ENCODE measurements at places on chromosomes 12 and 14.
A peak's percentile ranks its signal among the peaks of the same experiment; 100 is the strongest.

DNA sequence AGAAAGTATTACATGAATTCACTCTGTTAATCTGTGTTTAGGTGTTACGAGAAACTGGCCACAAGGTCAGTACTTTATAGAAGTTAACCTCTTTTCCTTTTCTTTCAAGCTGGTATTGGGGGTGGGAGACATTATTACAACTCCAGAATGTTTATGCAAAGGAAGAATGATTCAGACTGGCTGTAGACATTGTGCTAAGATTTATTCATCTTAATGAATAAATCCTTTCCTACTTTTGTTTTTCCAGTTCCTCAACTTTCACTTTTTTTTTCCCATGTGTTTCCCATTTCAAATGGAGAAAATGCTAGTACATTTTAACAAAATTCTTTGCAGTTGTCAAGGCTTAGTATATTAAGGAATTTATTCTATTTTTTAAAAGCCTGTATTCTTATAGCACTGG, 1.3 kb downstream of the OTOGL start:
- no peak for DNase-seq

DNA sequence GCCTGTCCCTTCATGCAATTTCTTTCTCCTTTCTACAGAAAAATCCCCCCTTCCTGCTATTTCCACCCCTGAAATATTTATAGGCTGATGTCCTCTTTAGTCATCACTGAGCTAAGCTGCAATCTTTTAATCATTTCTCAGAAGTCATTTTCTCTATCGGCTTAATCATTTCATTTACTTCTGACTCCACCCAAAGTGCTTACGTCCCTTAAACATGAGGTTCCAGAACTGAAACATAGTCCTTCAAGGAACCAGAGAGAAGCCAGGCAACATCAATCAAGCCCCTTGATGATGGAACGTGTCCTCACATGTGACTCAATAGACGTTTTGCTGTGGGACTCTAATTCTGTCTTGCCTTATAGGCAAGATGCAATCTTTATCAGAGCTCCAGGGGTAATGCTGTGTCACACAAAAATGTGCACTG, 148.7 kb upstream of the KRR1 start:
- no peak for DNase-seq

DNA sequence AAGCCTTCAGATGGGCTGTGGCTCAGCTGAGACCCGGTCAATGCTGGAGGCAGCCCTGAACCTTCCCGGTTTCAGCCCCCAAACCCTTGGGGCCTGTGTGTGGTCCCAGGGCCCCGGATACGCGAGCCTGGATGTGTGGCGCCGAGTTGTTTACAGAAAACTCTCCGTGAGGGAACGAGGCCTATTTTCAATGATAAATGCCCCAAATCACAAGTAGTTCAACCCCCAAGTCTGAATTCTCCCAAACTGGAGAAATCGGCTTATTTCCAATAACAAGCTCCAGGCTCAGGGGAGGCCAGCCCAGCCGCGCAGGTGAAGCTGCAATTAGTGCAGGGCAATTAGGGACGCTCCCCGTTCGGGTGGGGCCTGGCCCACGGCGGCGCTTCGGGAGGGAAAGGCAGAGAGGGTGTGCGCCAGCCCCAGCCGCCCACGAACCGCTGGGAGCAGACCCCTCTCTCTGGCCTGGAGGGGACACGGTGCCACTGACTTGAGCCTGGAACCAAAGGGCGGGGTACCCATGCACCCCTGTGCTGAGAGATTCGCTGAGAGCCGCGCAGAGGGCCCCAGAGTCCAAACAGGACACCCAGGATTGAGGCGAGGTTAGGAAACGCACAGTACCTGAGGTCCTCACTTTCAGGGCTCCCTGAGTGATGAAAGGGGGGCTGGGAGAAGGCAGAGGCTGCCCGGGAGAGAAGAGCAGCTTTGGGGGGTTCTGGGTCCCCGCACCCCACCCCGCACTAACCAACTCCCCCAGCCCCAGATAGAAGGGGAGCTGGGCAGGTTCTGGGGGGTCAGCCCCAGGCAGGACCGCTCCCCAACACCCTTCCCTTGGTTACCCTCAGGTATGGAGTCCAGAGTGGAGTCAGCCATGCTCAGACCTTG, 14.2 kb upstream of the ANKRD9 start:
- DNase-seq, result no peak

GRCh38 chr14:104507443-104507842, 72.1 kb upstream of the C14orf180 start:
- no peak for DNase-seq

DNA sequence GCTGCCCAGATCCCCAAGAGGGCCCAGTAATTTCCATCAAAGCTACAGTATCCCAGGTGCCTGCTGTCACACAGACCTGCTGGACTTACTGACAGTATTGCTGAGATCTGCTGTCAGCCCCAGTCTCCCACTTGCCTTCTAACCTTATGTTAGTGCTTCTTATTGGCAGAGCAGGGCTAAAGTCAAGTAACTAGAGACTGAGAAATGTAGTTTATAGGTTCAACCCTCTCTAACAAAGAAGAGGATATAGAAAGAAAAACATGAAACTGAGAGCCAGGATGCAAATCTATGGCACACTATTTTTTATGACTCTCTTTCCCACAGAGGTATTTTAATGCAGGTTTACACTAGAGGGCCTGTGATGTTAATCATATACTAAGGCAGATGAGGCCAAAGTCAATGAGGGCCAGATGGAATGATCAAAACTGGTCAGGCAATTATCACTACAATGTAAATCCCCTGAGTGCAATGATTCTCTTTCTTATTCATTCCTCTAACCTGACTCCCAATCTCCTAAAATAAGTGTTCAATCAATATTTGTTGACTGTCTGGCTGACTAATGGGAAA, 781.9 kb downstream of the VRK1 start:
- no peak for DNase-seq

GRCh38 chr12:104604995-104605675, 148.4 kb downstream of the CHST11 start:
- DNase-seq, result no peak

GRCh38 chr12:83630526-83630925, 943.8 kb downstream of the TMTC2 start:
- no peak for DNase-seq

GRCh38 chr14:51504669-51505068, 147.0 kb upstream of the FRMD6 start:
- DNase-seq, result no peak

DNA sequence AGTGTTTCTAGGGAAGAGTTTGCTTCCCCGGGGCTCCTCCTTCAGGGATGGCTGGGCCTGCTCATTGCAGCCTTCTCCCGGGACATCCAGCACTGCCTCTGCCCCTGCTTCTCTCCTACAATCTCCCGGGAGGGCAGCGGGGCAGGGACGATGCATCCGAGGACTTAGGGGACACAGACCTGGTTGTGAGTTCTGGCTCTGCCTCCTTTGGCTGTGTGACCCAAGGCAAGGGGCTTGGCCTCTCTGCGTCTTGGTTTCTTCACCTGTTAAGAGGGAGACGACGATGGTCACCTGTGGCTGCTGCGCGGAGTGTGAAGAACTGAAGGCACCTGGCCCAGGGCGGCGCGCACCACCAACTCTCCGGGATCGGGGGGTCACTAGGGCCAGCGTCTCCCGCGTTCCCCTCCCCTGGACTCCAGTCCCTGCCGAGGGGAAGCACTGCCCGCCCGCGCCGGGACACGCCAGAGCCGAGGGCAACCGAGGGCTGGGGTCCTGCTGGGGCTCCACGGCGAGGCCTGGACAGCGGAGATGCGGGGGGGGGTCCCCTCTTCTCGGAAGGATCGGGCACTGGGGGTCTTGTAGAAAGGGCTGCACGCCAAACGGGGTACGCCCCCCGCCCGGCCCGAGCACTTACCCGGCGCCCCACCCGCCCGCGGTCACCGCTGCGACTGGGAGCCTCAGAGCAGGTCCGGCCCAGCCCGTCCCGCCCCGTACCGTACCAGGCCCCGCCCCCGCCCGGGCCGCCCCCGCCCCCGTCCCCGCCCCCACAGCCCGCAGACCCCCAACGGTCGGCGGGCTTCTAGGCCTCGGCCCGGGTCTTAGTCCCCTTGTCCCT, at the start of gene HVCN1:
HVCN1 (minus strand) TSS at position 670 of the 835 bp plus-strand sequence. CDS start 5,870 bp downstream, outside the sequence.
- DNase-seq, result peak; percentile 20

- no peak for DNase-seq
Observed at GRCh38 chr12:109535231-109535862, 38.0 kb downstream of the MMAB start.

DNA sequence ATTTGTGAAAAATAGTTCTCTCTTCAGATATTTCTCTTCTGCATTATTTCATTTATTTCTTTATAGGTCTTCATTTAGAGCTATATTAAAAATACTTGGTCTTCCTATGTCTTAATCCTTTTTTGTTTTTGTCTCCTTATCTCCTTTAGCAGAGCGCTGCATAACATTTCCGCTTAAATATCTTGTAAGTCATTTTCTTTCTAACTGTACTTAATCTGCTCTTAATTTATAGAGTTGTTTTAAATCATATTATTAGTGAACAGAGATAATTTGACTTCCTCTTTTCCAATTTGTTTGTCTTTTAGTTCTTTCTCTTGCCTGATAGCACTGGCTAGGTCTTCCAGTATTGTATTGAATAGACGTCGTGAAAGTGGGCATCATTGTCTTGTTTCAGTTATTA, 18.0 kb downstream of the LUM start:
- no peak for DNase-seq

DNA sequence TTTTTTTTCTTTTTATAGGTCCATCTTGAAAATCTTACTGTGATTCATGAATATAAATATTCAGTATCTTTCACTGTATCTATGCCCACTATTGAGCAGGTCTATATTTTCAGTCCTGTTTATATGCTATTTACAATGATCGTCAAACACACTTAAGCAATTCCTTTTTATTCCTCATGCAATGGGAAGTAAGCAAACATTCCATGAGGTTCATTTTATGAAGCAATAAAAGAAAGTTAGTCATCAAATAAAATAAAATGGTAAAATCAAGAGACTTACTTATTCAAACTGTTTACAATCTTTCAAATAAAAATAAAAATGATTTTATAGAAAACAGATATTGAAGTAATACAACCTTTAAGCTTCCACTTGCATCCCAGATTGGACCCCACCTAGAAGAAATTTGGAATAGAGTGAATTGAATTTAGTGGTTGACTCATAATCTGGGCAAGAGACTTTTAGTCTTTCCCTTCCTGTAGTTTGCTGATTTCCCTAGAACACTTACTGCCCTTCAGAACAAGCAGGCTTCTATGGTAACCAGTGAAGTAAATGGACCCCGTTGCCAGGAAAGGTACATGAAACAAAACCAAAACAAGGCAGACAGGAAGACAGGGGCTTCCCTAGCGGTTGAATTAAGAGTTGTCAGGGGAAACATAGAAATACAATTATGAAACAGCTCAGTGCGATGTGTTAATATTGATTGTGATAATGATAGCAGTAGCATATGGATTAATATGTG, 241.0 kb upstream of the ATP2B1 start:
- peak; percentile 83 for DNase-seq

GRCh38 chr12:130708648-130709047, 7.5 kb downstream of the RIMBP2 start:
- no peak for DNase-seq

DNA sequence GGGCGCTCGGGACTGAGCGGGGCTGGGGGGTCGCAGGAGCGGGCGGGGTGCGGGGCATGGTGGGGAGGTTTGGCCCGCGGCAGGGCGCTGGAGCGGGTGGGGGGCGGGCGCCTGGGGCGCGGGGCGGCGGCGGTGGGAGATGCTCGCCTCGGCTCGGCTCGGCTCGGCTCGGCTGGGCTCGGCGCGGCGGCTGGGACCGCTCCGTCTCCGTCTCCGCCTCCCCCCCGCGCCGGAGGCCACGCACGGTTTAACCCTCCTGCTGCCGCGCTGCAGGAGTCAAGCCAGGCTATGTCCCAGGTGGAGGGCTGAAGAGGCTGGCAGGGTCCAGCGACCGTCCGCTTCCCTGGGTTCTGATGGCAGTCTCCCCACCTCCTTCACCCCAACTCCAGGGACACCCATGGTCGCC, at the start of gene PIANP:
PIANP (minus strand) TSS at position 170 of the 406 bp plus-strand sequence. CDS start 2,754 bp downstream, outside the sequence.
- peak; percentile 44 for DNase-seq

GRCh38 chr14:102103062-102103695, 16.3 kb upstream of the HSP90AA1 start:
- no peak for DNase-seq

DNA sequence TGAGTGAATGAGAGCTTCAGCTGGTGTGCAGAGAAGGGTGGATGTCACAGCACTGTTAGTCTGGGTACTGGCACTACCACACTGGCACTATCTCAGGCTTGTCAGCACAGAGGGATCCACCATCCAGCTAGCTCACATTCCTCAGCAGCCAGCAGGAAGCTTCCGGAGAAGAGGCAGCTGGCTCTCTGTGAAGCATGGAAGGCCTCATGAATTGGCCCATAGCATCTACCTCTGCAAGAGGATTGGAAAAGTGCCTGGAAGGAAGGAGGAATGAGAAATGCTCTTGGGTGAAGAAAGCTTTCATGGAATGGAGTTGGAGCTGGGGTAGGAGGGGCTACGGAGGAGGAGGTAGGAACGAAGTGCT, 9.9 kb downstream of the KRT83 start:
- DNase-seq, result no peak

- DNase-seq, result no peak
Observed at GRCh38 chr12:2412305-2412643, 359.5 kb downstream of the CACNA1C start.

GRCh38 chr12:19431407-19432308, 7.6 kb upstream of the AEBP2 start:
- DNase-seq, result no peak

DNA sequence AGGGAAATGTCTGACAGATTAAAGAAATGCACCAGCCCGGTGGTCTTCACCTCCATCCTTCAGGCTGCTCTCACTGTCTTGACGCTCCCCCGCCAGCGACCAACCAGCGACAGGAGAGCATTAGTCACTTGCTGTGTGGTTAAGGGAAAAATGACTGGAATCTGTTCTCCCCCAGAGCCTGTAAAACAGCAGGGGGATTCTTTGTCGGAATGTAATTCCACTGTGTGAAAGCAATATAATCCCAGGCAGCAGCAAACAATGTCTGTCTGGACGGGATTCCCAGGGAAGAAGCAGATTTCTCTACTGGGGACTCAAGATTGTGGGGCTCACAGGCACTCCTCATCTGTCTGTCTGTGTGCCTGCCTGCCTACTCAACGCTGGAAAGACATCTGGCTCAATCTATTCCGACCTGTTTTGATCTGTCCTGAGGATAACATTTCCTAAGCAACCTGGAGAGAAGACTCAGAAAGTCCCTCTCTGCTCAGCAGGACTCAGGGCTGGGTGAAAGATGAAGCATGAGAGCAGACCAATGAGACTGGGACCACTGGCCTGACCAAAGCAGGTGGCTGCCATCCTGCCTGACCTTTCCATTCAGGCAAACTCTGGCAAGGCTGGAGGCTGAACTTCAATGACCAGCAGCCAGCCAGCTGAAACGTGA, 54.6 kb downstream of the NUAK1 start:
- DNase-seq, result no peak
